ENCODE measurements at places on chromosomes 11 and 22.

GRCh38 chr22:19811811-19812771 is 42.6 kb downstream of the GNB1L start:
- no peak for DNase-seq

DNA sequence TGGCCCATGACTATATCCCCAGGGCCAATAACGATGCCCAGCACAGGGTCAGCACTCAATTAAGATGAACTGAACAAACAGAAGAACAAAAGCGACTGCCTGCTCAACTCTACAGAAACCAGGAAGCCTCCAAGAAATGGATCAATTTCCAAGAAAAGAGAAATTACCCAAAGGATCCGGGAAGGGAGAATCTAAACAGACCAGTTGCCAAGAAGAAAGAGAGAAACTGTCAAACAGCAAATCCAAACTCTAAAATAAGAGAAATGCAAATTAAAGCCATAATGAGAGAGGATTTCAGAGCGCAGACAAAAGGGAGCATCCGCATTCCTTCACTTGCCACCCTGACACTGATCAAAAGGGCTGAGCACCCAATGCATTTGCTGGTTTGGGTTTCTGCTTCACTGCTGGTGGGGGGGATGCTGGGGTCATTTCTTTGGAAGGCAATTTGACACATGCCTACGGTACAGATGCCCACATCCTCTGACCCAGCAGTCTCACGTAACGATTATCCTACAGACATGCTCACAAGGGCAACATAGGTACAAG is 37.7 kb upstream of the RFPL3 start:
- no peak for DNase-seq

DNA sequence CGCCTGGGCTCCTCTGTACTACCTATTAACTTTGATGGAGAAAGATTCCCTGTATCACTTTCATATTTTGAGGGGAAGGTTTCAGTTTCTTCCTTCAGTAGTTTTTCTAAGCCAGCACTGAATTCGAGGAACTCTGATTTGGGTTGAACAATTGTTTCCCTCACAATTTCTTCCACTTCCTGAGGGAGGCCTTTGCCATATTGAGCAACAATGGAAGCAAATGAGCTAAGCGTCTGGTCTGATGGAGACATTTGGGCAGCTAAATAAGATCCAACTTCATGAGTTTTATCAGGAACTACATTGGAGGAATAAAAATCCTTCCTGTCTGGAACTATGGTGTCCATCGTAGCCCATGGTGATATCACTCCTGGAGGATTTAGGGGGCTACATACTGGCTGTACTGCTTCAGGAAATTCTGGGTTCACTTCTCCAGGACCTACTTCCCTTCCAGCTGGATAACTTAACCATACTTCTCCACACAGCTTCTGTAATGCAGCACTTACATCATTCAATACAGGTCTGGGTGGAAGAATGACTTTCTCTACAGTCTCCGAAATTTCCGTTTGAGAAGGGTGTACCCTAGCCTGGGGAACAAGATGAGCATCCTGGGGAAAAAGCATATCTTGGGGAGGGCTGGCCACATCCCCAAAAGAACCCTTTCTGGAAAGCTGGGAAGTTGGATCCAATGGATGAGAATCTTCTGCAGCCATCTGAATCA is 38.9 kb upstream of the CCDC89 start:
- DNase-seq: no peak

- DNase-seq: no peak
These were observed 15.6 kb downstream of the CABP7 start for GRCh38 chr22:29735416-29735815.

DNA sequence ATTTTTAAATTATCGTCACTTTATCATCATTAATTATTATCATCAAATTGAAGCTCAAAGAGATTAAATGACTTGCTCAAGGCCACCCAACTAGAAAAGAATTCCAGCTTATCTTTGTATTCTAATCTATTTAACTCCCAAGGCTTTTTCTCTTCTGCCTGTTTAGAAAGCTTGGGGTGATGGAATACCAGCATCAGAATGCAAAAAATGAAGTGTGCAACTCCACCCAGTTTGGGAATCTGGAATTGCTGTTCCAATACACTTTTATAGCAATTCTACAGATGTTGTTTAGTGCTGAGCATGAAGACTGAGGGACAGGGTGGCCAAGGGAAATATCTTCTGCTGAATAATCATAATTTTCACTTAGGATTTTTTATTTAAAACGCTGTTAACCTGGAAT is 97.2 kb upstream of the FIBIN start:
- DNase-seq: no peak

DNA sequence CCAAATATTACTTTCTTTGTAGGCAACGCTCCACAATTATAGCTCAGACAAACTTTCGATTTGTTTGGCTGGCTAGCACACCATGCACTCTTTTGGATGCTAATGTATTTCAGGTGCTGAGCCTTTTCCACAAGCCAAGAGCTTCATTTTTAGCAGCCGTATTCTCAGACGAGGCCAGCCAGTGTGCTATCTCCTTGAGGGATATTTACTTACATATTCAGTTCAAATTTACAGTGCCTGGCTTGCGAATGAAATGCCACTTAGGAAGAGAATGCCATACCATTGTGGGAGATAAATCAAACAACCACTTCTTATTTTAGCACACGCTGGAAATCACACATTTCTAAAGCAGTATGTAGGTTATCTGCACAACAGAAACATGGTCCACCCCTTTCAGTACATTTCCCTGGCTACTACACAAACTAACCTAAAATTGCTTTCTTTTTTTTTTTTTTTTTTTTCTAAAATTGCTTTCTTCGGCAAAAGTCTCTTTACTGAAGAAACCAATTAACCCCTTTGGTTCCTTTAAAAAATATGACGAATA is 236.9 kb downstream of the CADM1 start:
- DNase-seq: no peak

- DNase-seq: no peak
These were observed at the start of gene IFITM1 for GRCh38 chr11:313787-314553. Gene IFITM1, plus strand, starts transcription at chr11:314040. Its CDS starts 131 bp downstream, at chr11:314171.

GRCh38 chr22:35305525-35306070 is 5.9 kb downstream of the TOM1 start:
- no peak for DNase-seq

DNA sequence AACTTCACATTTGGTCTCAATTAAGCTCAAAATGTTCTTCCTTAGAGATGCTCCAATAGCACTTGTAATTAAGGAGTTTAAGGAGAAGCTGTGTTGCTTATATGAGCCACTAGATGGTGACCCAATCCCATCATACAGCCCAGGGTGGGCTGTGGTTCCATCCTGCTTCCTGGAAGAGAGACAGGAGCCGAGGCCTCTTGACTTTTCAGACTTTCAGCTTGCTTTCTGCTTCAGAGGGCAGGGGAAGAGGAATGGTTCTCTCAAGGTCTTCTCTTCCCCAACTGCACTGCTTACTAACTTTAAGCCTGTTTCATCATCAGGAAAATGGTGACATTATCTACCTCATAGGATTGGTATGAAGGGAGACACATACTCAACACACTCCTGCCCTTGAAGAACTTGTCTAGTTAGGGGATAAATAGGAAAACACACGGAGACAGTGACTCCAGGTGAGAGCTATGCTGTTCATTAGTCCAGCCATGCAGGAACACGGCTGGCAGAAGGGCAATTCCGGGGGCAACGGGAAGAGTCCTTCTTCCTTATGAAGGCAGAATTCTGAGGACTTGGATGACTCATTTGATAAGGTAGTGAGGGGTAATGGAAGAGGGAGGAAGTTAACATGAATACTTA is 20.1 kb downstream of the TMEM218 start:
- peak; percentile 21 for DNase-seq

GRCh38 chr22:49521787-49522224 is 305.9 kb downstream of the BRD1 start:
- DNase-seq: no peak

- peak; percentile 33 for DNase-seq
These were observed 21.8 kb downstream of the NF2 start for GRCh38 chr22:29625090-29625825.

DNA sequence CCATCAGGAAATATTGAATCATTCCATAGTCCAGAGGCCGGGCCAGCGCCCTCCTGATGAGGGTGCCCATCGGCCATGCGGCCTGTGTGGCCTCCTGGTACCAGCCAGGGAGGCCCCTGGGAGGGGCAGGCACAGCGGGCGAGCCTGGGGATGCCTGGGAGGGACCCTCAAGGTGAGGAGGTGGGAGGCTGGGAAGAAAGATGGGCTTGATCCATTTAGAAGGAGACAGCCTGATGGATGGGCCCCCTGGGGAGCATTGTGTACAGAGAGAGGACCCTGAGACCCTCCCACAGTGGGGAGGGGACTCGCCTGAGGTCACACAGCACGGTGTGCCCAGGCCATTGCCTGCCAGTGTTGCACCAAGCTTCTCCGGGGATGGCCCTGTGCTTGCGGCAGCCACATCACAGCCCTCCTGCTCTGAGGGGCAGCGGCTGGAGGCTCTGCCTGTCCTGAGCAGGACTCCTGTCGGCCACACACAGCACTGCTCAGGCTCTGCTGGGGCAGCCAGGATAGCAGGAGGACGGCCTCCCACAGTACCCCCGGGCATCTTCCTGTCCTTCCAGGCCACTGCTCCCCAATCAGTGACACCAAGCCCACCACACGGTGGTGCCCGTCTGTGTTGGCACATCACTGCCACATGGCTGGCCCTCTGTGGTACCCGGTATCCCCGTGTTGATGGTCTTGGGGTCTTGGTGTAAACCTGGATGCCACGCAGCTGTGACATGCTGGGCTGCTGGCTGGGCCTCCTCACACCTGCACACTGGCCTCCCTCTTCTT is 290.0 kb downstream of the TBC1D22A start:
- DNase-seq: no peak

DNA sequence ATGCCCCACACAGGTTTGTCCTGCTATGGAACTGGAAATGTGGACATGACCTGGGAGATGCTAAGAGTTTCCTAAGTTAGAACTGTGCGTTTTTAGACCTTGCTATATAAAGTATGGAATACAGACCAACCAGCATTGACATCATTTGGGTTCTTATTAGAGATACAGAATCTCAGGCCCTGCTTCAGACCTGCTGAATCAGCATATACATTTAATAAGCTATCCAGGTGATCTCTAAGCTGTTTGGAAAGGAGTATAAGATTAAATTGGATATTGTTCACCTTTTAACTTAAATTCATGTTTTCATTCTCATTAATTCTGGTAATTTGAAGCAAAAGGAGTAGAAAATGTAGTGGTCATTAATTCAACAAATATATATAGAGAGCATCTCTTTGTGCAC is 6.9 kb upstream of the CNTF start:
- DNase-seq: no peak

DNA sequence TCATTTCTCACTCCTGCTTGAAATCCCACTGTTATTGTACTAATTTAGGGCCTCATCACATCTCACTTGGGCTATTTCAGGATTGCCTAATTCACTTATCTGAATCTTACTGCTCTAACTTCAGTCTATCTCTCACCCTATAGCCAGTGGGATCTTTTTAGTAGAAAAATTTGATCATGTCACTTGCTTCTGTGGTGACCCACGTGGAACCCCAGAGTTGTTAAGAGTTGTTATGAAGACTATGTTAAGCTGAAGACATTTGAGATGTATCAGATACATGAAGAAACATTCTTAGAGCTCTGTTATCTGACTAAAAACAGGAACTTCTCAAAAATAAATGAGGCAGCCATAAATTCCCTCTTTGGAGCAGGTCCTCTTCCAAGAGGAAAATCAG is 1375.6 kb upstream of the TENM4 start:
- DNase-seq: no peak

- no peak for DNase-seq
These were observed 46.0 kb upstream of the HIPK3 start for GRCh38 chr11:33211153-33211552.

DNA sequence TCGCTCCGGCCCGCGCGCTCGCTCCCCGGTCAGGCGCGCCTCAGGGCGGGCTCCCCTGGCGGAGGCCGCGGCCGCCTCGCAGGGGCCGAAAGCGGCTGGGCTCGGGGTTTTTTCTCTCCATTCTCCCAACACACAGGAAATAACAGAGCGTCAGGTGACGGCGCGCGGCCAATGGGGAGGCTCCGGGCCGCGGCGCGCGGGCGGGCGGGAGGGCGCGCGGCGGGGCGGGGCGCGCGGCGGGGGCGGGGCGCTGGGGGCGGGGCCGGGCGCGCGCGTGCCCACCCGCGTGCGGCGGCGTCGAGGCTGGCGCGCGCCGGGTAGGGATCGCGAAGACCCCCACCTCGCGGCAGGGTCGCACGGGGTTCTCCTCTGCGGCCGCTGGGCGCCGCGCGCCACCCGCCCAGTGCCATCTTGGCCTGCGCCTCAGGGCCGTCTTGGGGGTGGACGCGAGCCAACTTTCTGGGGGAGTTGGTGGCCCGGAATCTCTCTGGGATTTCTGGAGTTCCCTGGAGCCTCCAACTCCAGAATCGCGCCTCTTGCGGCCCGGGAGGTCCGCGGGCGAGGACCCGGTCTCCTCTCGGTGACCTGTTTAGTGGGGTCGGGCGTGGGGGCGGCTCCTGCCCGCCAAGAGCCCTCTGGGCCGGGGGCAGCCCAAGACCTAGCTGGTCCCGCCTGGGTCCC is at the start of gene TCF20:
TCF20 (minus strand) TSS at position 144 of the 681 bp plus-strand sequence. CDS start 55,348 bp downstream, outside the sequence.
- peak; percentile 48 for DNase-seq

DNA sequence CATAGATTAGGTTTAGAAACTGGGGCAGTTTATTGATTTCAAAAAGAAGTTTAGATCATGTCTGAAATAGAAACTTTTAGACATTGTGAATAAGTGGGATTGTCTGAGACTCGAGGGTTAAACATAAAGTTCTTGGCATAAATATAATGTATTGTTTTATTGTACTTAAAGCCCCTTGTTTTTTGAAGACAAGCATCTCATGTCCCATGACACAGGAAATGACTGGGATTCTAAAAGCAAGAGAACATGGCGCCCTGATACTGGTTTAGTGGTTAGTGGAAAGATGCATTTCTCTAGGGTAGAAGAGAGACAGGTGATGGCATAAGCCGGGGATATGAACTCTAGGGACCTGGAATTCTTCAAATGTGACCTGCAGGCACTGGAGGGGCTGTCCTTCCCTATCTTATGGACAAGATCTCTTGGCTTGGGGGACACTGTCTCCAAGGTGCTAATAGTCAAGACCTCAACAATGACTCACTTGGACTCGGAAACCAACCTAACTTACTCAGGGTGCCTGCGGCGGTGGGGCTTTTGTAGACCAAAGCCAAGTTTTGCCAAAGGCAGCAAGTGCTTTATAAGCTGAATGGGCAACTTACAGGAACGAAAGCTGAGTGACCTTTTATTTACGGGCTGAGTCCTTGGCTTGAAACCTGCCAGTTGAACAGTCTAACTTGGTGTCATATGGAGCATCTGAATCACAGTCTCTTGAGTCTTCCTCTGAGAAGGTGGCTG is 48.2 kb downstream of the UBASH3B start:
- DNase-seq: no peak

- DNase-seq: no peak
These were observed 54.1 kb downstream of the PDHX start for GRCh38 chr11:34970480-34970879.

GRCh38 chr11:47506373-47506772 is 46.6 kb downstream of the CELF1 start:
- DNase-seq: no peak

GRCh38 chr22:43537019-43537585 is 125.3 kb downstream of the MPPED1 start:
- DNase-seq: no peak

DNA sequence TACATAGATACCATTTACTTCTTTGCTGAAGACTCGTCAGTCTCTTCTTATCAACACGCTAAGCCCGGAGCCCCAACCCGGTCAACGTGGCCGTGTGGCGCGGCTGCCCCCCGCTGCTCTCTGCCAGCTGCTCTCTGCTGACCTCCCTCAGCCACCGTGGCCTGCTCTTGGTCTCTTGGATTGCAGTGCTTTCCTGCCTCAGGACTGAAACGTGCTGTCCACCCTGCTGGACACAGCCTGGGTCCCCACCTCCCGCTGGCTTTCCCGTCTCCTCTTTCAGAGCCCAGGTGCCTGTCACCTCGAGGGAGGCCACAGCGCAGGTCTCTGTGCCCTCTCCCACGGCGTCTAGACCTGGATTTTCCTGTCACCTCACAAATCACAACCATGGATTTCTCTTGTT is 388.1 kb upstream of the B3GAT1 start:
- DNase-seq: no peak
